Stimulated activated CD8-positive, alpha-beta memory T cell treated with anti-CD3 and anti-CD28 coated beads, Interleukin-15, amount 100 ng/mL, for 24 hours (primary cell): ENCODE measurements at places on chromosomes 2 and 18.

DNA sequence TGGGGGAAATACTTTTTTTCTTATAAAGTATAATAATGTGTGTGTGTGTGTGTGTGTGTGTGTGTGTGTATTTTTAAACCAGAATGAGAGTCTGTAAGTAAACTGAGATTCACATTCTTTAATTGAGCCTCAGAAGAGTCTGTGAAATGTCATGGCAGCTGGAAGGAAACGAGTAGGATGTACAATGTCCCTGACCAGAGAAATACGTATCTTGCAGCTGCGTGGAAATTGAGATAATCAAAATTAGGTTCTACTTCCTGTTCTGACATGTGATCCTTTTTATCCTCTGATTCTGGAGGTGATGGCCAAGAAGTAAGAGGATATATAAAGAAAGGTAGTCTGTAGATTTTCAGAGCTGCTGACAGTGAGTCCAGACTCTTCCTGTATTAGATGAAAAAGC is 50.0 kb downstream of the SH3RF3 start:
- DNase-seq: no peak

DNA sequence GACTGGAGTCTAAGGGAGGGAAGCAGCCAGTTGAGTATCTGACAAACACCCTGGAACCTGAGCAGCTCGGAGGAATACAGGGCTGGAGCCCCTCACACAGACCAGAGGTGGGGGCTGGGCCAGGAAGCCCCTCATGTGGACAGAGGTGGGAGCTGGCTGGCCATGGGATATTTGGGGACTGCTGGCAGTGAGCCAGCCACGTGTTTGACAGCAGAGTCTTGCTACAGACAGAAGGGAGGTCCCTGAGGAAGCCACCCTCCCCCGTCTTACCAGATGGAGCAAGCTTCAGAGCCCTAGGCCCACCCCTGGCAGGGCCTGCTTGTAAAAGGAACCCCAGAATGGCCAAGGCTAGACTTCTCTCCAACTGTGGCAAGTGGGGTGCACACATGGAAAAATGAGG is 3.6 kb upstream of the MTERF4 start:
- no peak for DNase-seq

GRCh38 chr18:62523631-62524439 is 1.0 kb downstream of the ZCCHC2 start:
- peak; percentile 14 for DNase-seq

DNA sequence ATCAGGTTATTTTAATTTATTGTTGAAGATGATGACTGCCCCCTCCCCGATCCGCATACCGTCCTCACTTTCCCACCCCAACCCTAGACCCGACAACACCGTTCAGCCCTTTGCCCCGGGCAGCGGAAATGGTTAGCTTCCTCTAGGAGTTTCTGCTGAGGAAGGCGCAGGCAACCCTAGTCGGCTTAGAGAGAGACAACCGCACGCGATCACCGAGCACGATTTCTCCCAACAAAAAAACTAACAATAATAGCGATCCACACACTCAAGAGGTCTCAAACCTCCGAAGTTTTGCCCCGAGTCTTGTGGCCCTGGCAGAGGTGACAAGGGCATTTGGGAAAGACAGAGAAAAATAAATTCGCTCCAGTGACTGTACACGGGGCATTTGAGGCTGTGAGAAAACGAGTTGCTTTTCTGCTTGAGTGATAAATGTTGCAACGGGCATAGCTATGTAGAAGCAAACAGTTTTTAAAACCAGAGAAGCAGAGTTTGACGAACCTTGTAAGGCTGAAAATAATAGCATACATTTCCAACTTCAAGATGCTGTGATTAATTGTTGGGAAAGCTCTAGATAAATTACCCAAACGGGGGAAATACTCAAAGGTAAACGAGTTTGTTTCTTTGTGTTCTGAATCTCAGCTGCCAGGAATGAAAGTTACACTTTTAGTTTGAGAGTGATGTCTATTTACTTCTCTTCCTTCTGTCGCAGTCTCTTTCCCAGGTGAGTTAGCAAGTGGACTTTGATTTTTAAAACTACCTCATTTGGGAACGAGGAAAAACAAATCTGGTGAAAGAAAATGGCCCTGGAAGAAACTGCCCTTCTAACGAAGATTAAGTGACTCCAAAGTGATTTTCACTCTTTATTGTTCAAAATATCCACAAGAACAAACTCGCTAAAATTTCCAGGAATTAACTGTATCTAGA is 11.0 kb upstream of the SIX3 start:
- DNase-seq: no peak

DNA sequence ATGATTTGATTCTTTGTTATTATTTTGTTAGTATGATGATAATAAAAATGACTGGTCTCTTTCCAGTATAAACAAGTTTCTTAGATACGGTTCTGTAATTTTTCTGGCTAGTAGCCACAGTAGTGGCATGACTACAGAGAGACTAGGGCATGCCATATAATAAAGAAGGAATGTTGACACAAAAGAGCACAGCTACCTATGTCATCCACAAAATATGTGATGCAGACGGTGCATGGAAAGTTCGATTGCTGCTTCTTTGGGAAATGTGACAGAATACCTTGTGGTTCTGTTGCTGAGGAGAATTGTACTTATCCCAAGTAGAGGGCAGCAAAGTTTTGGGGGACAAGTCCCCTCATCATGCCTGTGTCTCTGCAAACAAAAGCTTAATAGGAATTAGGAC is 26.1 kb upstream of the SETBP1 start:
- DNase-seq: no peak

DNA sequence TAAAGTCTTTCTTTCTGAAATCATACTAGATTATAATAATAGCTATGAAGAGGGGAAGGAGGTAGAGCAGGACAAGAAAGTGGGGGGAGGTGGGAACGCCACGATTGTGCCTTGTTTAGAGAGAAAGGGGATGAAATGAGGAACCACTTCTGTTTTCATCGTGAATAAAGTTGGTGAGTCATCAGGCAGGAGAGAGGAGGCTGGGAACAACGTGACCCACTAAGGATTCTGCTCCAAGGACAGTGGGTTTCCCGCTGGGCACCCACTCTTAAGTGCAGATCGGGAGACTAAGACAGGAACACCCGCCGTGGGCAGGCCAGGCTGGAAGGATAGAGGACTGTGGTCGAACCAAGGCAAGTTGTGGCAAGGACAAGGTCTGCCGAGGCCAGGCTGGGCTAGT is 158.2 kb downstream of the L3MBTL4 start:
- no peak for DNase-seq

- DNase-seq: no peak
Observed at GRCh38 chr2:236666646-236667204, 97.1 kb downstream of the ACKR3 start.

DNA sequence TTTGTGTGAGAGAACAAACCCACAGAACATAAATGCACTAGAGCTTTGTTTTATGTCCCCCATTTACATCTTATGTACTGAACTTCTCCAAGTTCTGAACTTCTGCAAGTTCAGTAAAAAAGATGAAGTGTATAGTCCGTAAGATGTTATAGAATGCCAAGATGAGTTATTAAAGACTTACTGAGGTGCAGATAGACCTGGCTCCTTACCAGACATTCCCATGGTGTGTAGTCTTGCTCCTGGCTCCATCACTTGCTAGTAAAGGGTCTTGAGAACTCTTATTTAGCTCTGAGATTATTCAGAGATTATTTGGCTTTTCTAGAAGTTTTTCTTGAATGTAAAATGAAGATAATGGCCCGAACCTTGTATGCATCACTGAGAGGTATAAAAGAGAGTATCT is 16.8 kb downstream of the GULP1 start:
- no peak for DNase-seq

GRCh38 chr2:42888321-42889245 is 96.2 kb upstream of the HAAO start:
- no peak for DNase-seq

DNA sequence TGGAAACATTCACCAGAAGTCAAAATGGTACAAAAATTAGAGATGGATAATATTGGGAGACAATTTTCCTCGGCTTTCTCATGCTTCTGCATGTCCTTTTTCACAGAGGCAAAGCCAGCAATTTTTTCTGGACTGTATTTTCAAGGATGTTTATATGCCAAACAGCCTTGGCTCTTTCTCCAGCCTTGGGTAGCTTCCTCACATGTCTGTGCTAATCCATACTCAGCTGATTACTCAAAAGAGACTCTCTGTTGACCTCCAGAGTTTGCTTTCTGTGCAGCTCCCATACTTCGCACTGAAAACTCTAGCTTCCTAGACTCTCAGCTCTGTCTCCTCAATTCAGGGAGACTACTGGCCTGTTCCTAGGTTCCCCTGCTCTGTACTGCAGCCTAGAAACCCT is 10.6 kb downstream of the C18orf63 start:
- DNase-seq: no peak

DNA sequence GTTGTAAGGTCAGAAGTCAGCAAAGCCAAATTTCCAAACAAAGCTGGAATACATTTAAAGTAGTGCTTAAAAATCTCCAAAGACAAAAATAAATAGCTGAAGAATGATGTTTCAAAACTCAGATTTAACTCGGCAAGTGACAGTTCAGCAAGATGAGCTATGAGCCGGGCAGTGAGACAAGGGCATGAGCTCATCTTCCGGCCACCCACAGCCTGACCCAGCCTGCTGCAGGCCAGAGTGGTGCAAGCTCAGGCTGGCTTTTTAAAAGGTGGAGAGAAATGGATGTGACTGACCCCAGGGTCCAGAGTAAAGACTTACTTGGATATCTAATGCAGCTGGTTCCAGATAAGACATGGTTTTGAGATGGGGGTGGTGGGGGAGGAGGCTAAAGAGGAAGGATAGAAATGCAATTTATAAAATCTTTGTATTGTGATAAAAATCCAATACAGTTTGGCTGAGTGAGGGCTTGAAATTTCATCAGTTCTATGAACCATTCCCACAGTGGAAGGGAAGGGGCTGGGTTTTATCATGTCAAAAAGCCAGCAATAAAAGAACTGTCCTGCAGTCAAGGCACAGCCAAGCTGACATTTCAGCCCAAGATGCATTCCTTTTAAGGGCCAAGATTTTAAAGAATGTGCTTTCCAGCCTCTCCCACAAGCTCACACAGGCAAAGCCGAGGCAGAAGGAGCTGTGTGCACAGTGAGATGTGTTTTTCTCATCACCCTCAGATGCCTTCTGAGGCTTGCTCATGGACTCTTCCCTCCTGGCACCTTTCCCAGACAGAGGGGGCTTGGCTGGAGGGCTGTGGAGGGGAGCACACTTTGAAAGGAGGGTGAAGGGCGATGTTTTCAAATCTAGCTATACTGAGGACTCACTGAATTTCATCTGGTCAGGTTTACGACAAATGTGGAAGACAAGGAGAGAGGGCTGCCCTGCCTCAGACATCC is 97.9 kb upstream of the KLHL29 start:
- DNase-seq: no peak

- no peak for DNase-seq
Observed at GRCh38 chr2:126771094-126771493, 115.1 kb downstream of the GYPC start.

DNA sequence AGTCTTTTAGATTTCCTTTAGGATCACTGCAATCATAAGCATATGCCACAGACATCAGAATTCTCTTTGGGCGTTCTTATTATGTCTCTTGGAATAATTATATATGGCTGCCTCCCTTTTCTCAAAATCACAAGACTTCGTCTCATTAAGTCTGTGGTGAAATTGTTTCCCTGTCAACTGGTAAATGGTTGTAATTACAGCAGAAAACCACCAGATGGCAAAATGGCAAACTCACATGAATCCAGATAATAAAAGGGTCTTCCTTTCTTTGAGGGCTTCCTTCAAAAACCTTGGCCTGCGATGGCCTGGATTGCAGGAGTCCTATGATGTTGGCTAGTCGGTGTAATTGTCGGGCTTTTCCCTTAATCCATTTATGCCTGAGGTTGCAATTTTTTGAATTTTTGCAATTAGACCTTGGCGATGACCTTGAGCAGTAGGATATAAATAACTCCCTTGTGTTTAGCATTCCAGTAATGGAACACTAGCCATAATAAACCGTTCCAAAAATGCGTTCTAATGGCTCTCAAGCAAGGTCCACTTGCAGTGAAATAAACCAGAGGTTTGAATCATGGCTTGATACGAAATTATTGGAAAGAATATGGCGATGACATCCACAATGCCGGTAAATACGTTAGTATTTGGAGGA is 656.4 kb downstream of the MBD2 start:
- no peak for DNase-seq

GRCh38 chr2:148716378-148716920 is 71.9 kb downstream of the EPC2 start:
- DNase-seq: no peak

DNA sequence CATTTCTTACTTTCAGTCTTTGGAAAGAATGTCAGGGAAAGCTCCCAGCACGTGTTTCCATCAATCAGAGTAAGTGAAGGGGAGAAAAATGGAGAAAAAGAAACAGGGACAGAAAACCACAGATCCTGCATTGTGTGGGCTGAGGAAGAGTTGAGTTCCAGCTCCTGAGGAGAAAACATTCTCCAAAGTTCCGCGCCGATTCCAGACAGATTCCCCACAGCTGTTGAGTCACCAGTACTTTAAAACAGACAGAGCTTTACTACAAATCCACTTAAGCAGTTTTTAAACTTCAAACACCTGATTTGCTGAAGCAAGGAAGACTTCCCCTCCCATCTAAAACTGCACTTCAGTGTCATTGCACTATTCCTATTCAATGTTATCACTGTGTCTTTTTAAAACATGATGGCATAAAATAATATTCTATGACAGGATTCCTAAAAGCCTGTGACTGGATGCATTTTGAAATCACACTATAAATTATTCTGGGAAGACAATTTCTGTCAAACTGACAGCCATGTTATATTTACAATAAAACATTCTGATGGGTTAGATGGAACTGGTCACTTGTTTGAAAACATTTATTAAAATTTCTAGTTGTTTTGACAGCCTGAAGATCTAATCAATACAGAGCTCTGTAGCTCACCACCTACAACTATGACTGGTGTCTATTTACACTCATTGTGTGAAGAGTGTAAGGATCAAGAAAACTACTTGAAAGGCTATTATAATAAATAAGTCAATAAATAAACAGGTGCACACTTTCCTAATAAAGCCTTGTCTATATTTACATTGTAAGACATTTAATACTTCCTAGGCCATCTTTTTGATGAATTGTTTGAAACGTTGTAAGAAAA is 40.9 kb downstream of the TCF4 start:
- DNase-seq: no peak

- peak; percentile 61 for DNase-seq
Observed at GRCh38 chr2:96637385-96638143, 548 bp downstream of the KANSL3 start.

GRCh38 chr18:54881229-54881768 is 53.0 kb downstream of the RAB27B start:
- DNase-seq: no peak

DNA sequence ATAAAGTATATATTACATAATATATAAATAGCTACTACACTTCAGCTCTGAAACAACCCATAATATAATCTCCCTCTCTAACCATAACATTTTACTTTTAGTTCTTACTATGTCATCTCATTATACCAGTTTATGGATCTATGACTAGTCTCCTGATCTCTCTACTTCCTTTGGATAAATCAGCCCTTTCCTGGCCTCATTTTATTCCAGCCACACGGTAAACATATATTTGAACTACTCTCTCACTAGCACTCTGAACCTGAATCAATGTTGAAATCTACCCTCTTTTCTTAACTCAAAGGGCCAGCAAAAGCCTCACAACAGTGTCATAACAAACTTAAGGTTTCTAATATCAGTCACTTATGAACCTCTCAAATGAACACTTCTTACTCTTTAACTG is 62.6 kb downstream of the BAZ2B start:
- no peak for DNase-seq
